ENCODE measurements at places on chromosomes 6 and 20.

DNA sequence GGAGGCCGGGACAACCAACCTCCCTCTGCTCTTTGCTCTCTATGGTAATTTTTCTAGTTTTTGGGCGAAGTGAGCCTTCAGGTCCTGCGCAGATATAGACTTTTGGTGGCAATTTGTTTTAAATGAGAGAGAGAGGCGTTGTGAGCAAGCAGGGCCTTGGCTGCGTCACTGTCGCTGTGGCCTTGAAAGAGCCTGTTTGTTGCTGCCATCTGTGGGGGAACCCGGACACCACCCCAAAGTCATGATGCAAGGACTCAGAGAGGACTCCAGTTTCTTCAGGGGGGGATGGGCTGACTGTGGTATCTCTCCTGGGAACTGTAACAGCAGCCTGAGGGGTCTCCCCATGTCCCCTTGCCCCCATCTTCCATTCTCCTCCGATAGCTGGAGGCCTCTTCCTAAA is 462.7 kb upstream of the SULF2 start:
- DNase-seq = no peak

GRCh38 chr20:52497731-52498130 is 306.2 kb upstream of the ZFP64 start:
- peak; percentile 32 for DNase-seq

- DNase-seq = peak; percentile 82
Measured at GRCh38 chr6:138719011-138719635, 54.4 kb upstream of the CCDC28A start.

GRCh38 chr6:48404927-48405326 is 293.9 kb upstream of the PTCHD4 start:
- no peak for DNase-seq

- peak; percentile 67 for DNase-seq
Measured at GRCh38 chr6:48101290-48101689, 9.7 kb downstream of the PTCHD4 start.

DNA sequence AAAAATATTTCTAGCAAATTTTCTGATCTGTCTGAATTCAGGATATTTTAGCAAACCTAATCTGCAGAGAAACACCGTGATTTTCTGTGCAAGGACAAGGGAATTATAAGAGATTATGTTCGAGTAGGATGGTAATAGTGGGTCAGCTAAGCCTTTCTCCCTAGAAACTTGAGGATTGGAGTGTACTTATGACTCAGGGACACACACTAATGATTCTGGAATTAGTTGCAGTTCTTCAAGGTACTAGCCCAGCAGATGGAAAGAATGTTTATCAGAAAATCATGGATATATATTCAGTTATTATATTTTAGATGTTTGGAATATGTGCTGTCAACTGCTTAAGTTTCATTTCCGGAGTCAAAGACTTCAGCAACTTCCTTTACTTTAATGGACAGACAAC is 177.1 kb upstream of the MAP3K7 start:
- DNase-seq = no peak

DNA sequence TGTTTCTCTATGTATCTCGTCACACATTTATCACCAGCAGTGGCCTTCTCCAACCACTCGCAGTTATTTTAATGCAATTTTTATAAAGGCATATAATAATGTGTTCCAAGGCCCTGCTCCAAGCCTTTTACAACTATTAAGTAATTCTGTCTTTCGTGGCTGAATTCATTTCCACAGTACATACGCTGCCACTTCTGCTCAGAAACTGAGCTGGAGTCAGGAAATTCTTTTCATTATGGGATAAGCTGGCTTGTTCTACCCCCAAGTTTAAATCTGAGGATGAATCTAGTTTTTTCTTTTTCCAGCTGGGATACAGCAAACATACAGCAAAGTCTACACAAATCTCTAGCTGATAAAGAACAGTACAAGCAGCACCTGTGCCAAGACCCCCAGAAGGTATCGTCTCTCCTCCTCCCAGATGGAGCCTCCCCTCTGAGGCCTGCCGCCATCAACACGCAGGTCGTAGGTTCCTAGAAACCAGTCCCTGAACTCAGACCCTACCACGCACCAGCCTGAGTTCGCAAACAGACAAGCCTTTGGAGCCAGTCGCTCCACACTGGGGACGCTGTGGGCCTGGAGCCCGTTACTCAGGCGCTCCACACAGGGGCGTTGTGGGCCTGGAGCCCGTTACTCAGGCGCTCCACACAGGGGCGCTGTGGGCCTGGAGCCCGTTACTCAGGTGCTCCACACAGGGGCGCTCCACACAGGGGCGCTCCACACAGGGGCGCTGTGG is 263.5 kb downstream of the THBS2 start:
- DNase-seq = no peak

DNA sequence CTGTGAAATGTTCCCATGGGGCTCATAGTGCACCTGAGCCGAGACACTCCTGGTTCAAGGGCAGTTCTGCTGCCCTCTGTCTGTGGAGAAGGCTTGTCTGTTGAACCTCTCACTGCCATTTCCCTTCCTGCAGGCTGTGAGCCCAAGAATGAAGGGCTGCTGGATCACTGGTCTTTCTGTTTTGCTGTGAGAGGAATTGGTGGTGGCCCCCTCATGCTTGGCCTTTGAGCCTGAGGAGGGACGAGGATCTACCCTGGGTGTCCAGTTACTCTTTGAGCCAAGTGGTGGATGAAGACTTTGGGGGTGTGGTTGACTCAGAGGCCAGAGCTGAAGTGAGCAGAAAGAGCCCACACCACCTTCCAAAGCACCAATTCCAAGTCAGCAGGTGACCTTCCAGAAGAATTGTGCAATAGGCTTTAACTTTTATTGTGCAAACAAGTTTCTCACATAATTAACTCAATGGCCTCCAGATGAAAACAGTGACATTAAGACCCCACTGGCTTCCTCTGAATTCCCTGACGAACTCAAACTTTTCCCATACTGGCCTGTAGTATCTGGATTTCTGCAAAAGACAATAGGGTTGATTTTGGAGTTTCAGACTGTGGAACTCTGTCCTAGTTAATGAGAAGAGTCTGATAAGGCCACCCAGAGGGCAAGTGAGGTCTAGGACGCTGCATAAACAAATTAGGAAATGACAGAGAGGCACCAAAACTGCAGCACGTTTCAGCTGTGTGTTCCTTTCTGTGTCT is 101.5 kb downstream of the PHACTR3 start:
- DNase-seq = no peak

DNA sequence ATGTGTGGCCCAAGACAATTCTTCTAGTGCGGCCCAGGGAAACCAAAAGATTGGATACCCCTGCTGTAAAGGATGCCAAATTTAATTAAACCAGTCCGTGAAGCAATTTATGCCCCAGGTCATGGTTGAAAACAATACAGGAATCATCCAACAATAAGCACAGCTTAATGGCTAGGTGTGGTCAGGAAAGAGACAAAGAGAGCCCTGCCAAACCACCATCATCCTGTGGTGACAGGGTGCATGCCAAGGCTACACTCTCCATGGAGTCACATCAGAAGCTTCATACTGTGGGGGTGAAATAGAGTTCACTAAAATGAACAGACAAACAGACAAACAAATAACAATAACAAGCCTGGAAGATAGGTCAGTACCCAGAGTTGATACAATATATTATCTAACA is 62.7 kb downstream of the DZANK1 start:
- DNase-seq = no peak

GRCh38 chr20:35771367-35771688 is 487 bp upstream of the PHF20 start:
- no peak for DNase-seq

DNA sequence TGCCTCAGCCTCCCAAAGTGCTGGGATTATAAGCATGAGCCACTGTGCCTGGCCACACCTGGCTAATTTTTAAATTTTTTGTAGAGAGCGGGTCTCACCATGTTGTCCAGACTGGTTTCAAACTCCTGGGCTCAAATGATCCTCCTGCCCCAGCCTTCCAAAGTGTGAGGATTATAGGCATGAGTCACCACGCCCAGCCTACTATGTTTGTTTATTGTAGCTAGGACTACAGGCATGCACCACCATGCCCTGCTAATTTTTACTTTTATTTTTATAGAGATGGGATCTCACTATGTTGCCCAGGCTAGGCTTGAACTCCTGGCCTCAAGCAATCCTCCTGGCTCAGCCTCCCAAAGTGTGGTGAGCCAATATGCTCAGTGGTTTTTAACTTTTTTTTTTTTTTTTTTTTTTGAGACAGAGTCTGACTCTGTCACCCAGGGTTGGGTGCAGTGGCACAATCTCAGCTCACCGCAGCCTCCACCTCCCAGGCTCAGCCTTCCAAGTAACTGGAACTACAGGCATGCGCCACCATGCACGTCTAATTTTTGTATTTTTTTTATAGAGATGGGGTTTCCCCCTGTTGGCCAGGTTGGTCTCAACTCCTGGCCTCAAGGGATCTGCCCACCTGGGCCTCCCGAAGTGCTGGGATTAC is 12.0 kb upstream of the DDX43 start:
- DNase-seq = peak; percentile 29

DNA sequence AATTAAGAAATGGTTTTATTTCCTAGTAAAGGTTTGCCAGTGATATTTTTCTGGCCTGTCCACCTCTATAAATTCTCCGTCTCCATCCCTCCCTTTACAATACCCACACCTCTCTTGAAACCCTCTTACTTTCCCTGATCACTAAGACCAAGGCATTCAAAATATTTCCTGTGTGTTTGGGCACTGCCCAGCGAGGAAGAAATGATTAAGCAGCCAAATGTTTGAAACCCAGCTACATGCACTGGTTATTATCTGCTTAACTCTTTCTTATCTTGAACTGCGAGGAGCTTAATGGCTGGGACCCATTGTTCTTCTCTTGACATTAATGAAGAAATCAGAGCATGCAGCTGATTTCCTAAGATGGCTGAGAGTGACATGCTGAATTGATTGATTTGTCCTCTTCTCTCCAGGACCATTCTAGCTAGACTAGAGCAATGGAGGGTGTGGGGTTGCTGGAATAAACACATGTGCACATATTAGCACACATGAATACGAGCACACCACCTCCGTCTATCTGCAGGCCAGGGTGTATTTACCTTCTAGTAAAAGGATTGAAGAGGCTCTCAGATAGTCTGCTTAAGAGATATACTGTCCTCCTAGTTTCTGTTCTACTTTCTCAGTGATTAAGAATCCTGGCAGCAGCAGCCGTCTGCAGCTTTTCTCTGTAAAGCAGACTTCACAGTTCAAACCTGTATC is 46.1 kb upstream of the PRDM1 start:
- peak; percentile 6 for DNase-seq

DNA sequence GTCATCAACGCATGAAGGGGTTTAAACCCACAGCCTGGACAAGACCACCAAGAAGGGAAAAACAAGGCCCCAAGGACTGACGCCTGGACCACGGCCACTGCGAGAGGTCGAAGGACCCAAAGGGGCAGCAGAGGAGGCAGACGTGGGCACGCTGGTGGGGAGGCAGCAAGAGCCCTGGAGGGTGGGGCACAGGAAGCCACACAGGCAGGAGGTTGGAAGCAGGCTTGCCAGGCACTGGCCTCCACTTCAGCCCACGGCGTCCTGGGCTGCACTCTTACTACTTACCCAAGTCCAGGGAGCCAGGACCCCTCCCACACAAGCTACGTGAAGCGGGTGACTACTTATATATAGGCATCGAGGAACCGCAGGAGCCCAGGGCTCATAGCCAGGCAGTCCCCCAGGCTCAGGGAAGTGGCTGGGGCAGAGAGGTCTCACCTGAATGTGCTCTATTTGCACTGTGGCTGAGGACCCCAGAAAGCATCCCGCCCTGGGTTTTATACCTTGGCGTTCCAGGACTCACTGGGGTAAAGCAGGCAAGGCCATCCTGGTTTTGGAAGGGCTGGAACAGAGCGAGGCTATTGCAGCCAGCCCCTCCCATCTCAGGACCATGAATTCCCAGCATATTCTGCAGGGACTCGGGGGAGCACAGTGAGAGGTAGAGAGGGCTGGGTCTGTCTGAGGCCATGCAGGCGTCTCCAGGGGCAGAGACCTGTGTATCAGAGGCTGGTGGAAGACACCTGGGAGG is 113.8 kb upstream of the AFDN start:
- DNase-seq = no peak

GRCh38 chr6:34657037-34657306 is 39.6 kb downstream of the ILRUN start:
- no peak for DNase-seq

GRCh38 chr20:46308258-46309157 is at the start of gene CDH22:
Gene CDH22 (minus strand): TSS chr20:46308498. CDS start chr20:46251294, 57,204 bp downstream.
- peak; percentile 3 for DNase-seq

DNA sequence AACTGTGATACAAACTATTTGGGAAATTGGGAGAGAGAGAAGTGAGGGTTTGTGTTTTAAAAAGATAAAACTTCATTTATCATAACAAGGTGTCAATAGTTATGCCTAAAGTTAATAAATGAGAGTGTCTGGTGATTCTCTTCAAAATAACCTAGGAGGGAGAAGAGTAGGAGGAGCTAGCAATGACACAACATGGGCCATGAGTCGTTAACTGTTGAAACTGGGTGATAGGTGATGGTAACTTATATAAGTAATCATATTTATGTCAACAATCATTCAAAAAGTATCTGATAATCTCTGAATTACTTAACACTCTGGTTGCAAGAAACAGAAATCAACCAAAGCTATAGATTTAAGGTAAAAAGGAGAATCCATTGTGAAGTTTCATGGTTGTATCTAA is 46.8 kb upstream of the INSM1 start:
- DNase-seq = no peak

GRCh38 chr6:168380956-168381605 is 59.9 kb upstream of the SMOC2 start:
- no peak for DNase-seq

DNA sequence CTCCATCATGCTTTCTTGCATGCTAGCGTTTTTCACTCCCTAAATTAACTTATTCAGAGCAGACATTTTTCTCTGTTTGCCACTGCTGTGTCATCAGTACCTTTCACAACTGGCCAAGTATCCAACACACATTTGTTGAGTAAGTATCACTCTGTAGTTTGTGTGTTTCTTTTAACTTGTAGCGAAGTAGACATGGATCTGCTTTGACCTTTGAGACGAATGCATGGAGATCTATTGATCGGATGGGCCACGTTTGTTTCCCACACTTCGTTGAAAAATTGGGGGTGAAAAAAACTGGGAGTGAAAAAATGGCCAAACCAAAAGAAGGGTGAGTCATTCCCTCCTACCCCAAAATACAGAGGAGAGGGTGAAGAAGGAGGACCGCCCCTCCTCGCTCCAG is 12.9 kb upstream of the SLC9A8 start:
- no peak for DNase-seq

- DNase-seq = no peak
Measured at GRCh38 chr6:158708239-158708638, 58.4 kb downstream of the SYTL3 start.

GRCh38 chr6:145531032-145531431 is 204.3 kb downstream of the EPM2A start:
- DNase-seq = no peak

DNA sequence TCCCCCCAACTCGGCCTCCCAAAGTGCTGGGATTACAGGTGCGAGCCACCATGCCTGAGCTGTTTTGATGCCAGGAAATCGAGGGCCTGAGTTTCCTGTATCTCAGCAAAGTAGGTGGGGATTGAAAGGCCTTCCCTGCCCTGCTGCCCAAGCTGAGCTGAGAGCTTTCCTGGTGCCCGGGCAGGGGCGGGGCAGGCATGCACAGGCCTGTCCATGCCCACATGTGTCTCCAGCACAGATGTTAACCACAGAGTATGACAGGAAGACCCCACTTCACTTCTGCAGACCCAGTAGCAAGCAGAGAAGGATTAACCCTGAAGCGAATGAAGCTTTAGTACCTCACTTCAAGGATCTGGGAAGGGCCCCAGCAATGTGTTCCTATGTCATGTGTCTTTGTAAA is 66.0 kb downstream of the GPR6 start:
- DNase-seq = no peak

Data from HCEC 1CT (cell line).